ENCODE measurements at places on chromosomes 1 and 21. TPM values are rescaled to one million over a fixed set of nuclear protein-coding genes. Genes with fewer than 3 reads are reported as not detected.

SIM2 gene
- total RNA-seq = not detected

DNA sequence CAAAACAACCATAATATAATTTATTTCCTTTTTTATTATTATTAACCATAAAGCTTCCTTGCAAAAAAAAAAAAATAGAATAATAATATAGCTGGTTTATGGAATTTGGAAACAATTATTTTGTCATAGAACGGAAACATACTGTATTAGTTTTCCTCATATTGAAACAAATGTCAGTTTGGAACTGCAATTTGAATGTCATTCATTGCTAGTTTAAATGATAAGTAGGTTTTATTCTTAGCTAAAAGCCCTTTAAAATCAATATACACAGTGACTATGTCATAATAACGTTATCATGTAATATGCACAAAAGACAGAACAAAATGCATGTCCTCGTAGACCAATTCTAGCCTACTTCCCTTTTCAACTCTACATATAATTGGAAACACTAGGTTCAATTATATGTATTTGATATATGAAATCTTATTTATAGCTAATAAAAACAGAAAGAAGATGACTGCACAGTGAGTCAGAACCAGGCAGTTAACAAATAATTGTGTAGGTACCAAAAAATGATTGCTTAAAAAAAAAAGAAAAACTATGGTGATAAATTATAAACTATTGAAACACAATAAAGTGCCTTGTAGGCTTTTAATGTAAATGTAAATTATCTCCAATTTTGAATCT lies 85.2 kb upstream of the EXO1 start:
- no peak overlapping the region for H3K27ac ChIP-seq
- H3K27me3 ChIP-seq = no peaks in the 10 kb centered on the region
- no peaks in the 10 kb centered on the region for H3K4me1 ChIP-seq
- no peak overlapping the region for H3K4me3 ChIP-seq
- no peak for DNase-seq

- H3K36me3 ChIP-seq = no peaks in the 10 kb centered on the region
- no peaks in the 10 kb centered on the region for H3K27me3 ChIP-seq
- H3K27ac ChIP-seq = no peak overlapping the region
- peak; percentile 94 for DNase-seq
Measured at GRCh38 chr1:15272009-15272781, 25.2 kb downstream of the FHAD1 start.

- H3K36me3 ChIP-seq = peaks cover 13% of the 10 kb centered on the region
- DNase-seq = no peak
Measured at GRCh38 chr1:220149742-220150141, 55.8 kb downstream of the IARS2 start.

GRCh38 chr1:18397641-18398040 lies 83.1 kb upstream of the KLHDC7A start:
- no peaks in the 10 kb centered on the region for H3K27me3 ChIP-seq
- DNase-seq = peak; percentile 74
- no peaks in the 10 kb centered on the region for H3K4me1 ChIP-seq
- H3K36me3 ChIP-seq = no peaks in the 10 kb centered on the region

- H3K36me3 ChIP-seq = peaks cover 32% of the 10 kb centered on the region
- H3K27ac ChIP-seq = peak overlapping the region; percentile 73
- H3K4me1 ChIP-seq = peaks cover 86% of the 10 kb centered on the region
Measured at GRCh38 chr1:156668801-156669637, 8.2 kb downstream of the NES start.

DNA sequence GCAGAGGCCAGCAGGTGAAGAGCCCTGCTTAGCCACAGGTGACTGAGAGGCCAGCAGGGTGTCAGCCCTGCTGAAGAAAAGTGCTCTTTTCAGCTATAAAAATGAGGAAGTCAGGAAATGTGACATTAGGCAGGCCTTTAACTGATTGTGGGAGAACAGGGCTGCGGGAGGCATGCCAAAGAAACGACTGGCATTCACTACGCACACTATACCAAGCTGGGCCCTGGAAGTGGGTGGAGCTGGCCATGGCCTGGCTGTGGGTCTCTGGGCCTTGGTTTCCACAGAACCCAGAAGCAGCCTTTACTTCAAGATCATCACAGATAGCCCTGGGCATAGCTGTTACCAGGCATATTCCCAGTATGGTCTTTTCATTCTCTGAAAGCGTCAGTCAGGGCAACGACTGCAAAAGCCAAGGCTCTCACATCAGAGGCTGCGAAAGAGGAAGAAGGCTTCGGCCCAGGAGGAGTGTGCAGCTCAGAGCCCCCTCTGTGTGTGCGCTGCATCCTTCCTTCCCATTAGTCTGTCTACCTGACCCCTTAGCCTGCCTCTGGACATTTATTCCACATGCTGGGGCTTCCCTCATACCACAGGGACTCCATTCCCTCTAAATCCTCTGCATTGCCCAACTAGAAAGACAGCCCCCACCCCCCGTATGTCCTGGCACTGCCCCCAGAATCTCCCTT lies 14.3 kb downstream of the SLC2A1 start:
- H3K27ac ChIP-seq = no peak overlapping the region
- no peaks in the 10 kb centered on the region for H3K27me3 ChIP-seq
- peaks cover 20% of the 10 kb centered on the region for H3K36me3 ChIP-seq
- DNase-seq = no peak
- H3K4me1 ChIP-seq = peaks cover 64% of the 10 kb centered on the region

C1QTNF12 gene
- total RNA-seq = 2.7 TPM

BMP8A gene
- total RNA-seq = 3.0 TPM

LAMC2 gene
- 0.61 TPM for total RNA-seq

DNA sequence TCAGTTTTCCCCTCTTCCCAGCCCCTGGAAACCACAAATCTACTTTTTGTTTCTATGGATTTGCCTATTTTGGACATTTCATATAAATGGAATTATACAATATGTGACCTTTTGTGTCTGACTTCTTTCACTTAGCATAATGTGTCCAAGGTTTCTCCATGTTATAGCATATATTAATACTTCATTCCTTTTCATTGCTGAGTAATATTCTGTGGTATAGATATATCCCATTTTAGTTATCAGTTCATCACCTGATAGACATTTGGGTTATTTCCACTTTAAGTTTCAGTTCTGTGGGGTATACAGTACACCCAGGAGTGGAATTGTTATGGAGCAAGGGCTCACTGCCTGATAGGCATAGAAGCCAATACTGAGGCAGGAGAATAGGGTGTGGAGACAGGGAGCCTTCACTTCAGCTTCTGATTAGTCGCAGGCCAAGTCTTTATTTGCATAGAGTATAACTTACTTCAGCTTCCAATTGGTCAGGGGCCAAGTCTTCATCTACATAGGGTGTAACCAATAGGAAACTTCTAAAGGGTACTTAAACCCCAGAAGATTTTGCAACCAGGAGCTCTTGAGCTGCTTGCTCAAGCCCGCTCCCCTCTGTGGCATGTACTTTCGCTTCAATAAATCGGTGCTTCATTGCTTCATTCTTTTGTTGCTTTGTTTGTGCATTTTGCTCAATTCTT lies 8.3 kb upstream of the NVL start:
- H3K4me1 ChIP-seq = peaks cover 6% of the 10 kb centered on the region
- H3K36me3 ChIP-seq = no peaks in the 10 kb centered on the region
- H3K27ac ChIP-seq = no peak overlapping the region
- no peak for DNase-seq
- peaks cover 6% of the 10 kb centered on the region for H3K27me3 ChIP-seq
- H3K4me3 ChIP-seq = no peak overlapping the region

DNA sequence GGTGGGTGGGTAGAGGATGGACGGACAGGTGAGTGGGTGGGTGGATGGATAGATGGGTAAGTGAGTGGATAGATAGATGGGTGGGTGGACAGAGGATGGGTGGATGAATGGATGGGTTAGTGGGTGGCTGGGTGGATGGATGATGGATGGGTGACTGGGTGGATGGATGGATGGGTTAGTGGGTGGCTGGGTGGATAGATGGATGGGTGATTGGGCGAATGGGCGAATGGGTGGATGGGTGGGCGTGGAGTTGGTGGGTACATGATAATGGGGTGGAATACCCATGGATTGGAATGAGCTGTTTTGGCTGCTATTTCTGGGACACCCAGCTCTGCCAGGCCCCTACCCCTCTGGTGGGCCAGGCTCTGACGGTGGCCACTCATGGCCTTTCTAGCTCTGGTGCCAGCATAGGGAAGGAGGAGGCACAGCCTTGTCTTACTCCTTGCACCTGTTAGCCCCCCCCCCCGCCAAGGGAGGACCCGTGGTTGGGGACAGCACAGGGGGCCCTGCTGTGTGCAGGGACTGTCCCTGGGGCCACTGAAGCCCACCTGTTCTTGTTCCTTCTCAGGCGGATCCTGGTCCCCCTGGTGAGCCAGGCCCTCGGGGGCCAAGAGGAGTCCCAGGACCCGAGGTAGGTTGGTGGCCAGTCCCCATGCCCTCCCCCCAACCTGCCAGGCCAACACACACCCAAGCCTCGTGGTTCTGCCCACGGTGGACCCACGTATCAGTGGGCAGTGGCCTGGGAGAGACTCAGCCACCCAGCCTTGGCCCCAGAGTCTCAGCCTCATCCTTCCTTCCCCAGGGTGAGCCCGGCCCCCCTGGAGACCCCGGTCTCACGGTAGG lies 26.4 kb downstream of the COL6A2 start:
- H3K4me3 ChIP-seq = no peak overlapping the region
- no peak for DNase-seq
- H3K4me1 ChIP-seq = no peaks in the 10 kb centered on the region
- no peak overlapping the region for H3K27ac ChIP-seq

GRCh38 chr1:6205849-6206519 lies at the start of gene RNF207:
Gene RNF207, plus strand, starts transcription at chr1:6206119. Its CDS starts 417 bp downstream, at chr1:6206536.
- no peak for DNase-seq
- peaks cover 12% of the 10 kb centered on the region for H3K36me3 ChIP-seq
- peak within 1 kb of the TSS; percentile 57 for H3K27ac ChIP-seq
- peak within 1 kb of the TSS; percentile 36 for H3K4me3 ChIP-seq

DNA sequence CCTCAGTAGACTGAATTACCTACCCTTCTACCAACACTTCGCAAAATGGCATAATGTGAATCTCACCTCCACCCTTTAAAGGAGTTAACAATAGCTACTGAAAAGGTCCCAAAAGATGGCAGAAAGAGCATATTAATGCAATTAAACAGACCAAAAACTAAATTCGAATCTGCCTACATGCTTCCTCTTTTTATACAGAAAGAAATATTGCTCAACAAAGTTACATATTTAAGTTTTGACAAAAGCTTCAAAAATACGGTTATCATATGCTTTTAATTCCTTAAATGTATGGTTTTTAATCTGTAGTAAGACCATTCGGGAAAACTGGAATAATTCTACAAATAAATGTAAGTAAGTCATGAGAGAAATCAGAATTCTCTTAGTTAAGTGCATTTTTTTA lies 2.2 kb downstream of the APP start:
- H3K4me1 ChIP-seq = peaks cover 12% of the 10 kb centered on the region
- peak overlapping the region; percentile 90 for H3K27ac ChIP-seq
- H3K27me3 ChIP-seq = no peaks in the 10 kb centered on the region
- peak overlapping the region; percentile 93 for H3K4me3 ChIP-seq
- no peaks in the 10 kb centered on the region for H3K36me3 ChIP-seq
- DNase-seq = no peak

DNA sequence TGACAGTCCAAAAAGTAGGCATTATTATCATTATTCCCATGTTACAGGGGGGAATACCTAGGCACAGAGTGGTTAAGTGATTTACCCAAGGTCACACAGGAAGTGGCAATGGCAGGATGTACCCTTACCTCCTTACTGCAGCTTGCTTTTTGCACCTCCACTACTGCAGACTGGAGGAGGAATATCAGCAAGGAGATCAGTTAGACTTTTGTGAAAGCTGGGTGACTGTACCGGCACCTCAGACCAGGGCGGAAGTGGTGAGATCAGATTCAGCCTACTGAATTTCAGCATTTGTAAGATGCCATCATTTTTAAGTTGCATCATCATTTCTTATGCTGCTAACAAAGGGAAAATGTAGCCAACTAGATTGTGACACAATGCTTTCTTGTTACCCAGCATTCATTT lies 4.5 kb downstream of the ADARB1 start:
- H3K27ac ChIP-seq = no peak overlapping the region
- no peaks in the 10 kb centered on the region for H3K27me3 ChIP-seq
- peaks cover 6% of the 10 kb centered on the region for H3K4me1 ChIP-seq
- DNase-seq = no peak

DNA sequence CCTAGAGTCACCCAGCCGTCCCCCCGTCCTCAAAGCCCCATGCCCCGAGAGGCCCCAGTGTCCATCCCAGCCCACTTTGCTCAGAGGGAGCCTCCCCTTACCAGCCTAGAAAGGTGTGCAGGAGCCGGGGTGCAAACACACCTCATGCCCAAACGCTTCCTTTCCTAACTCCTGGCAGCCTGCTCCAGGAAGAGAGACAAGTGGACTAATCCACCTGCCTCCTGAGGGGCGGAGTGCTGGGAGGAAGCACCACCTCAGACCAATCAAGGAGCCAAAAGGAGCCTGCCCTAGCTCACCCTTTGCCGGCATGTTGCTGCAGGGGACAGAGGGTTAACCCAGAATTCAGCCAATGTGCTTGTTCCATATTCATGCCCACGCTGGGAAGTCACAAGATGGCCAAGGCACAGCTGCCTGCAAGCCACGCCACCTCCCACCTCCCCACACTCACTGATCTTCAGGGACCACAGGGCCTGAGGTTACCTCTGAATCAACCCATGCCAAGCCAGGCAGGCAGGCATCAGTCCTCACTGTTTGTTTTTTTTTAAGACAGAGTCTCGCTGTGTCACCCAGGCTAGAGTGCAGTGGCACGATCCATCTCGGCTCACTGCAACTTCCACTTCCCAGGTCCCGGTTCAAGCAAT lies 27.8 kb downstream of the PLEKHA6 start:
- H3K4me3 ChIP-seq = no peak overlapping the region
- H3K36me3 ChIP-seq = peaks cover 13% of the 10 kb centered on the region
- H3K27ac ChIP-seq = no peak overlapping the region

NUP210L gene
- 0.11 TPM for total RNA-seq

DNA sequence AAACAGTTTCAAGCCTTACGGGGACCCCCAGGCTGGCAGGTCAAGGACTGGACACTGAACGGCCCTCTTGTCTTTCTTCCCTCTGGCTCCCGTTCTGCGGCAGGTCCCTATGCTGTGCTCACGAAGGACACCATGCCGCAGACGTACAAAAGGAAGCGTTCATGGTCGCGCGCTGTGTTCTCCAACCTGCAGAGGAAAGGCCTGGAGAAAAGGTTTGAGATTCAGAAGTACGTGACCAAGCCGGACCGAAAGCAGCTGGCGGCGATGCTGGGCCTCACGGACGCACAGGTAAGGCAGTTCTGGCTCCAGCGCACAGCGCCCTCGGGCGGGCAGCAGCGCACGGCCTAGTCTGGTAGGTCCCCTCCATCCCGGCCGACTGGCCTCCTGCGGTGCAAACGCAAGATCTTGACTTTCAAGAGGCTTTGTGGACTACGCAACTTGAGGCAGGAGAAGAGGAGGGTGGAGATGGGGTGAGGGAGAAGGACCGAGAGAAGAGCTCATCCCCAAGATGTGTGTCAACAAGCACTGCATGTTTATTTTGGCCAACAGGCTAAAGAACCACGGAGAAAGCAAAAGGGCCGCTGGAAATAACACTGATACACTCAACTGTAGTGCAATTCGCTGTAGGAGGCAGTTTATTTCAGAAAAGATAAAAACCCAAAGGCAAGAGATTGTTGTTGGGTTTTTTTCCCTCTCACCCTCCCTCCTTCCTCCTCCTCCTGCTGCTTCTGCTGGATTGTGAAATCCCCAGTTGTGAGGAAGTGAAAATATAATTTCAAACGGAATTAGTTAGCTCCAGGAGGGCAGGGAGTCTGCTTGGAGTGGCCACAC lies 3.0 kb downstream of the HLX start:
- peaks cover 97% of the 10 kb centered on the region for H3K27me3 ChIP-seq
- peaks cover 3% of the 10 kb centered on the region for H3K36me3 ChIP-seq
- DNase-seq = peak; percentile 23
- H3K4me1 ChIP-seq = peaks cover 62% of the 10 kb centered on the region
- no peak overlapping the region for H3K4me3 ChIP-seq

GRCh38 chr1:233355841-233356704 lies 28.5 kb downstream of the MAP3K21 start:
- H3K27me3 ChIP-seq = no peaks in the 10 kb centered on the region
- H3K4me3 ChIP-seq = no peak overlapping the region
- no peaks in the 10 kb centered on the region for H3K4me1 ChIP-seq

ETV3L gene
- total RNA-seq = 0.11 TPM

All from spinal cord (tissue), 10 donors.